ENCODE measurements at places on chromosomes 2 and 18.

GRCh38 chr2:20643060-20643459 is 7.8 kb downstream of the HS1BP3 start:
- DNase-seq = no peak

- no peak for DNase-seq
Observed at GRCh38 chr2:8022908-8023640, 658.8 kb upstream of the ID2 start.

DNA sequence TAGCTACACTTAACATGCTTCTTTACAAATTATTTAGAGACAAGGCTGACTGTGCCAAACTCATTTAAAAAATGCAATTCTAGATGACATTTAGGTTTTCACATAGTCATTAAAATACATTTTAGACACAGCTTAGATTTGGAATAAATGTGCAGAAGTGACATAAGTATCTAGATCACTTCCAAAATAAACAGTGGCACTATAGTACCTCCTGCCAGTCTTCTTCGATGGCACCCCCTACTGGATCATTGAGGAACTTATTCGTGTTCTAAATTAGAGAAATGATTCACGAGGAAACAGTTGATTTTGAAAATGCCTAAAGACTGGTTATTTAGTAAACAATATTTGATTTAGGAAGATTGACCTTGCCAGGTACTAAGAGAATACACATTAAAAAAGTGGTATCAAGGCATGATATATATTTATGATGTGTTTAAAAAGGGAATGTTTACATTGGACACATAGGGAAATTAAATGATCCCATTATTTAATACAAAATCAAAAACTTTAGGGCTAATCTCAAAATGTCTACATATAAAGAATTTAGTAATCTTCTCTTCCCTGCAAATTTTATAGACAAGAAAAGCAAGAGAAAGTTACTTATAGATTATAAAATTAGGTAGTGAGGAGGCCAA is 323.9 kb downstream of the XIRP2 start:
- DNase-seq = no peak

- DNase-seq = no peak
Observed at GRCh38 chr2:128016620-128017019, 11.2 kb downstream of the SAP130 start.

DNA sequence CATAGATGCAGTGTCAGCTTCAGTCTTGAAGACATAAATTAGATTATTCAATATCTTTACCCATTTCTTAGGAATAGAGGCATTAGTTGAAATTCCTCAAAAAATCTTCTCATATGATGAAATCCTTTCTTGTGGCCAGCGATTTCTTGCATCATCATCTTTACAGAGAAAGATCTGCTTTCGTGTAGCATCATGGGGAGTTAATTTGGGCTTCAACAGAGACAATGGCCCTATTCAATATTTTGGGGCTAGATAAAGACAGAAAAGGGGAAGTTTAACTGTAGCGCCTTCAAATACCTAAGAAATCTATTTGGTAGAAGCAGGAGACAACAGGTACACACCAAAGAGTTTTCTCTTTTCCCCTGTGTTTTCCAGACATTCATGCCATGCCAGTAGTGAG is 73.8 kb downstream of the TGFA start:
- no peak for DNase-seq

Measured in CD4-positive, alpha-beta T cell (primary cell).